ENCODE measurements at places on chromosomes 5 and 9.

GRCh38 chr5:1524481-1524798 lies 680 bp upstream of the LPCAT1 start:
- no peak for DNase-seq

DNA sequence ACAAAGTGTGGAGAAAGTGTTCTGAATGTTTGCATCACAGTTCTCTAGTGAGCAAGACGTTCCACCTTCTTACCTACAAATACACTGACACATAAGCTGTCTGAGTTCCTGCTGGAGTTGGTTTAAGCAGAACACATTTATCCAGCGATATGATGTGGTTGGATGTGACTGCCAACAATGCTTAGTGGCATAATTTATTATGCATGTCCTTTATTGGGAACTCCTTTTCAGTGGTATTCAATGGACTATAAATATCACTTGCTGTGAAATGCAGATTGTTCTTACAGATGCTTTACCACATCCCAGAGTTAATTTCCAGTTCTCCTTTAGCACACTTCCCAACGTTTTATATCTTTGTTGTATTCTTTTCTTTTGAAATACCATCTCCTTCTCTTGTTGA lies 222.2 kb downstream of the LURAP1L start:
- DNase-seq = no peak

GRCh38 chr5:173757403-173758209 lies 130.5 kb upstream of the CPEB4 start:
- DNase-seq = no peak

DNA sequence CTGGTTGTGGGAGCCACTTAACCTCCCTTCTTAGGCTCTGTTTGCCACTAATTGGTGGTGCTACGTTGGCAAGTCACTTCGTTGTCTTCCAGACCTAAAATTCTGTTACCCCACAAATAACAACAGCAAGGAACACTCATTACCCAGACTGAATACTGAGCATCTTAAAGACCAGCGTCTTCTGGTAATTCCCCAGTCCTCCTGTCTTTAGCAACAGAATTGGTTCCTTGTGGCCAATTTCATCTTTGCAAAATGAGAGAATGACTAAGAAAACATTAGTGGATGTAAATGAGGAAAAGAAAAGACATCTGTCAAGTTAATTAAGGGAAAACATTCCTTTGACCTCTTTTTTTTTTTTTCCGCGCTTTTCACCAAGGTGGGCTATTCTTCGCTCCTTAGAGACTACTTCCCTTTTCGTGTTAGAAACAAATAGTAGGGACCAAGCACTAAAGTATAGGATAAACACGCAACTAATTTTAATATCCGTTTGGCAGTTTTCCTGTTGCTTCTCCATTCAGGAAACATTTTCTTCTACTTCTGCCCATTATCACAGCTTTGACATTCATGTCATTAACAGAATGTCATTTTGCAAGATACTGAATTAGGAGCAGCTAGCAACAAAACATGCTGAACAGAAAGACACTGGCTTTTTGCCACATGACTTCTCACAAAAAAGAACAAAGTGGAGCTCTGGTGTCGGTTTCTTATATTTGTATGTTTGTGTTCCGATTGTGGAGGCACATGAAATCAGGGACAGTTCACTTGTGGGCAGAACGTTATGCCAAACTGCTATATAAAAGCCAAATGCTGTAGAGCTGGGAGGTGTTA lies 154.2 kb downstream of the CD180 start:
- DNase-seq = no peak

DNA sequence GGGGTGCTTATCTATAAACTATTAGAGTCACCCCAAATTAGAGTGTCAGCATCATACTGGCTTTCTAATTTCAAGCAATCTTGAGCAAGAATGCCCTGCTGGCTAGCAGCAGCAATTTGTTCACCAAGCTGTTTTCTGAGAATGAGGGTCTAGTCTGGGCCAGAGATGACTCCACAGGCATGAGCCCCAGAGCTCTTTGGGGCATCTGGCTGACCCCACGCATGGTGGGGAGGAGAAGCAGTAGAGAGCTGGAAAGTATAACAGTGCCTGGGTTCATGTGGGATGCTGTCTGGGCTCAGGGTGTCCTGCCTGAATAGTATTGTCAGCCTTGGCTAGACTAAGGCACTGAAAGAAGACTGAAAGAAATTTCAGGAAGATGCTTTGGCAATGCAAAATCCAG lies 64.9 kb downstream of the C6 start:
- DNase-seq = no peak

DNA sequence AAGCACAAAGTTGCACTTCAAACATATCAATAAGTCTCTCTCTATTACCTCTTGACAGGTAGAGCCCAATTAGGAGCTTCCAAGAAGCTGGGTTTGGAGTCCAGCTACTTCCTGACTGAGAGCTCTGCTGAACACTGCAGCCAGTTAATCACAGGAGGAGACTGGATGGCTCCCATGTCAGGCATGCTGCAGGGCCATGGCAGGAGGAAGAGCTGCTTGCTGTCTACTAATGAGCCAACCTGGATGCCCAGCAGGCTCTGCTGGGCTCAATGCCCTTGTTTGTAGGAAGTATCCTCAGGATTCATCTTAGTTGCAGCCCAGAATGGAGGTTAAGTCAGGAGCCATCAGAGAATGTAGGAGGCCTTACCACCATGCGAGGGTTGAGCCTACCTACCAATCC lies 91.9 kb downstream of the TMEM215 start:
- DNase-seq = no peak

- no peak for DNase-seq
Measured at GRCh38 chr9:21923694-21924093, 70.5 kb downstream of the CDKN2A start.

GRCh38 chr9:95512709-95513095 lies 4.1 kb downstream of the PTCH1 start:
- DNase-seq = no peak

DNA sequence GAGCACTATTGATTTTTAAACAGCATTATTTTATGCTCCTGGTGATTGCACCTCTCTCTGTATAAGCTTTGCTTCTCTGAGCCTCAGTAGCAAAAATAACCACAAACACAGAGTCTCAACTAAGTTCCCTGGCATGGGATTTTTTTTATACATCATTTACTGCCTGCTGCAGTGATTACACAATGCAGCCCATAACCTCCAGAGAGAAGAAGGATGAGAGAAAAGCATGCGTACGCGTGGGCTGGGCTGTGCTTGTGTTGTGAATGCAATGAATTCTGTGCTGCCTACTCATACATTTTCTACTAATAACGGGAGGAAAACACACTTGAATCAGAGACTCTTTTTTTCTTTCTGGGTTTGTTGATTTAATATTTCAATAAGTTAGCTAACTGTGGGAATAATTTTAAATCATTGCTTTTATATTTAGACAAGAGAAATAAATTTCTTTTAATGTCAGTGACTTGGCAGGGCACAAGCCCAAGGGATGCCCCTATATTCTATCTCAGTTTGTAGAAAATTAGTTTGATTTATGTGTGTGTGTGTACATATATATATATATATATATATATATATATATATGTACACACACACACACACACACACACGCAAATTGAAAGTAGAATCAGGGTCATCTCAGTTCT lies 351.5 kb downstream of the MED10 start:
- DNase-seq = no peak

DNA sequence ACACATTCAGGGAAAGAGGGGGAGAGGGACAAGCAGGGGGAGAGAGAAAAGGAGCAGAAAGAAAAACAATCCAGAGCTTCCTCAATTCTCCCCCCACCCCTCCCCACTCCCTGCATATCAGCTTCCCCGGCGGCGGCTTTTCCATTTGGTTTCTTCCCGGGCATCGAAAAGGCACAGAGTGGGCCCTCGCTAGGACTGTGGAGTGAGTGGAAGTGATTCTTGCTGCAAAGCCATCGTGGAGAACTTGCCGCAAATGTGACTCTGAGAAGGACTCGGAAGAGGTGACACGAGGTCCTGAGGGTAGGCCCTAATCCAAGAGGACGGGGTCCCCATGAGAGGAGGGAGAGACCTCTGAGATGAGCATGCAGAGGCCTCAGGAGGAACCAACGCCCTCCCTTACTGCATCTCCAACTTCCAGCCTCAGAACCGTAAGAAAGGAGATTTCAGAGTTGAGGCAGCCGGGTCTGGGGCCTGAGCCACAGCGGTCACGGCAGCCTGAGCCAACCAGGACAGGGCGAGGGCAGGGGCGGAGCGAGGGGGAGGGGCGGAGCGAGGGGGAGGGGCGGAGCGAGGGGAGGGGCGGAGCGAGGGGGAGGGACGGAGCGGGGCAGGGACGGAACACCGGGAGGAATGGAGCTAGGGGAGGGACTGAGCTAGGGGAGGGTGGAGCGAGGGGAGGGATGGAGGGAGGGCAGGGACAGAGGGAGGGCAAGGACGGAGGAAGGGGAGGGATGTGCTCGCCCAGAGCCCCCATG lies 21.2 kb upstream of the SARDH start:
- DNase-seq = no peak

DNA sequence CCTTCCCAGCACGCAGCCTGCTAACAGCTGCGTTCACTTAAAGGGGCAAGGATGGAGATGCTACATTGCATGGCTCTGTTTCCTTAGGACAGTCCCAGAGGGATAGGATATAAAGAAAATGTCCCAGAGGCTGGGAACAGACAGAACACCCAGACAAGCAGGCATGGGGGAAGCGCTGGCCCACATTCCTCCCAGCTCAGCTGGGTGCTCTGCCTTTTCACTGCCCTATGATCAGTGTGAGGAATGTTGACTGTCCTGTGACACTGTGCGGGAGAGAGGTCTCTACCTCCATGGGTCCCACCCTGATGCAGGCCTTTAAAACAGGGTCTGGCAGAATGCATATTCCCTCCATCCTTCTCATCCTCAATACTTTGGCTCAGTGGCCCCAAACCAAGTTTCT lies 459.4 kb upstream of the DMAC1 start:
- no peak for DNase-seq

GRCh38 chr5:147805030-147805454 lies 22.5 kb upstream of the JAKMIP2 start:
- no peak for DNase-seq

DNA sequence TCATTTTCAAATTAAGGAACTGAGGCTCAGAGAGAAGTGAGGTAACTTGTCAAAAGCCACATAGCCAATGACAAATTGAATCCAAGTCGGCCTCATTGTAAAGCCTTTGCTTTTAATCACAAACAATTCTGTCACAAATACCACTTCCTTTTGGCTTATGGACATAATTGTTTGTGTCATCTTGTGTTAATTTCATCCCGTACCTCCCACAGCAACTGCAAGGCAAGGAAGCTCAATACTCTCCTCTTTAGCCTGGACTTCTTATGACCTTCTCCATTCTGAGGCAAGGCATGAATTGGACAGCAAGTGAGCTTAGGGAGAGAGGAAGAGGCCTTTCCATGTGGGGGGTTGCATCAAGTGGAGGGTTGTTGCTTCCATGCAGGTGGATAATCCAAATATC lies 62.2 kb upstream of the SLC2A8 start:
- DNase-seq = no peak

GRCh38 chr9:27538647-27539046 lies 9.0 kb upstream of the MOB3B start:
- DNase-seq = no peak

GRCh38 chr5:128774605-128775004 lies 190.7 kb upstream of the SLC27A6 start:
- DNase-seq = no peak

DNA sequence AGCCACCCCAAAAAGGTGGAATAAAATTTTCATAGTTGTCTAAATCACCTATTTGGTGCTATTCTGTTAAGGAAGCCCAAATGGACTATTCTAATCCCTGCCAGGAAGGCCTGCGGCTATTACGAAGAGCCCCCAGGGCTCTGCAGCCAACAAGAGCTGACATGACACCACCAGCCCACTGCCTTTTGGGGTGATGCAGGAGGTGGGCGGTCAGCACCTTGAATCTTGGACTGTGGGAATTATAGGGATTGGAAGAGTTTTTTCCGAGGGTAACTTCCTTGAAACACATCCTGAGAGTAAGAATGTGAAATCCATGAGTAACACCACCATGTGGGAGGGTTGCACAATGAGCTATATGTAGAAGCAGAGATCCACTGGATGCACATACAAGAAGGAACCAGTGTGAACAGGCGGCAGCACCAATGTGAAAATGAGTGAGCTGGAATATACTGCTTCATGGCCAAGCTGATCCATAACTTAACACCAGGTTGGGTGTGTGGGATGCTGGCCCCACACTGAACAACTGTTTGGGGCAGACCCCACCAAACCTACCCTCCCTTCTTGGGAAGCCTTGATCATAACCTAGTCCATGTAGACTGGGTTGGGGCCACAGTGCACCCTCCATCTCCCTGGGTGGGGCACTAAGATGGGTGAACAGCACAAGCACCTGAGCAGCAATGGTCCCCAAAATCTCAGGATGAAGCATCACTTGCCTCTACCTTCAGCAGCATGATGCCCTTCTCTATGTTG lies 239.0 kb downstream of the FSTL4 start:
- DNase-seq = no peak

- no peak for DNase-seq
Measured at GRCh38 chr9:137833721-137834613, 43.6 kb upstream of the CACNA1B start.

DNA sequence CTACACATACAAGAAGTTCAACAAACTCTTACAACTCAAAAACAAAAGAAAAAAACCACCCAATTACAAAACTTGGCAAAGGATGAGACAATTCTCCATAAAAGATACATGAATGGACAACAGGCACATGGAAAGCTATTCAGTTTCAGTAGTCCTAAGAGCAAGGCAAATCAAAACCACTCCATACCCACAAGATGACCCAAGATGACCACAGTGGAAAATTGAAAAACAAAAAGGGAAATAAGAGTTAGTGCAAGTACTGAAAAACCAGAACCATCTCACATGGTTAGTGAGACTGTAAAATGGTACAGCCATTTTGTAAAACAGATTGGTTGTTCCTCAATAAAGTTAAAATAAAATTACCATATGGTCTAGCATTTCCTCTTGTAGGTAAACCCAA lies 287.1 kb upstream of the CDH9 start:
- DNase-seq = no peak

GRCh38 chr5:78353520-78353919 lies 6.9 kb upstream of the SCAMP1 start:
- DNase-seq = no peak

DNA sequence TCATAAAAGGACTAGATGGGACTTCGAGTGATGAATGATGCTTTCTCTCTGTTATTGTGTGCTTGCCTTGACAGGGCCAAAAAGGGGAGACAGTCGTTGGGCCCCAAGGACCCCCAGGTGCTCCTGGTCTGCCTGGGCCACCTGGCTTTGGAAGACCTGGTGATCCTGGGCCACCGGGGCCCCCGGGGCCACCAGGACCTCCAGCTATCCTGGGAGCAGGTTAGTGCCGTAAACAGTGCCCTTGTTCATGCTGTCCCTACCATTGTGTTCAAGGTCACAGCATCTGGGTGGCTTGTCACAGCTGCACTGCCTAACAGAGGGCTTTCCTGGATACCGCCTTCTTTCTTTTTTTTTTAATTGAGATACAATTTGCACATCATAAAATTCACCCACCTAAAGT lies 48.7 kb upstream of the TGFBR1 start:
- no peak for DNase-seq

- DNase-seq = no peak
Measured at GRCh38 chr9:101469026-101469425, 33.5 kb upstream of the ALDOB start.

DNA sequence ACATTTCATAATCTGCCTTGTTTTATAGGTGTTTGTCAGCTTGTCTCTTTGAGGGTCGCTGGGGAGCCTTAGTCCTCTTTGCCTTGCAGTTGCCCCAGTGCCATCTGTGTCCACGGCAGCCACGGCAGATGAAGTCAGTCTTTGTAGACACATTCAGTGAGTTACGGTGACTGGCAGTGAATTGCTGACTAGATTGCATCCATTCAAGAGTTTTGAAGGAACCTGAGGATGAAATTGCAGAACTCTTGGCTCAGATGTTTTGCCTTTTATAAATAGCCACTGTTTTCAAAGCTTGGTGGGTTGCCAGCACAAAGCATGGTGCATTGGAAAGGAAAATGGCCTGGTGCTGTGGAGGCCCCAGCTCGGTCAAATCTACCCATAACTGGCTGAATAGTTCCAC lies 125.6 kb downstream of the TRIO start:
- DNase-seq = no peak
